Panc1 (cell line): ENCODE measurements at places on chromosomes 11 and 22.

GRCh38 chr11:134425413-134425812 is 13.4 kb upstream of the B3GAT1 start:
- DNase-seq, result no peak

- no peak for DNase-seq
Measured at GRCh38 chr11:11876458-11876857, 34.7 kb downstream of the USP47 start.

GRCh38 chr22:49626361-49627216 is 201.1 kb downstream of the BRD1 start:
- DNase-seq, result no peak

- DNase-seq, result no peak
Measured at GRCh38 chr11:66277471-66278362, at the start of gene CNIH2. CNIH2 (plus strand) TSS chr11:66278175; CDS start chr11:66278457, 282 bp downstream.

GRCh38 chr11:44943696-44944095 is 7.0 kb downstream of the TP53I11 start:
- DNase-seq, result no peak

DNA sequence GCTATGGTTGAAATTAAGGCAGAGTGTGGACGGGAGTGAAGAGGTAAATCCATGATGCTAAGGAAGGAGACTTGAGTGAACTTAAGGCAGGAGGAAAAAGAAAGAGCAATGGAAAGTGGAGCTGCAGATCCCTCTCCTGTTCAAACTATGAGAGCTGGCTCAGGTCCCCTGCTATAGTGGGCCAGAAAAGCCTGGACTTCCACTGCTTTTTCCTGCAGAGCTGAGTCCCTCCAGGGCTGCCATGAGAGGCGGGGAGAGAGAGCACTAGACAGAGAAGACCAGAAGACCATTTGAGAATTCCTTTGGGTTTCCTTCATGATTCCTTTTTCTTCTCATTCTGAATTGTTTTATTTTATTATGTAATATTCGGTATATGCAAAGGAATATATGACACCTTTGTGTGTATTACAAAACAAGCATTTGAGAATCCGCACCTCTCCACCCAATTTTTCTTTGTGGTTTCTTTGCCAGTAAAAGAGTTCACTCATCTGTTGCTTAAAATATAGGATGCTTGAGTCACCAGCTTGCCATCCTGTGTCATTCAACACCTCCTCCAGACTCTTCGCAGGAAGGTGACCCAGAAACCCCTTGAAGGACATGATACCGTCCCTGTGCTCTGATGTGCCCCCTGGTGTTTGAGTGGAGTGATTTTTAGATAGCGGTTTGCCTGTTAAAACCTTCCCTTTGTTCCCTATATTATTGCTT is 24.4 kb downstream of the SREBF2 start:
- DNase-seq, result peak; percentile 20

GRCh38 chr11:78744949-78745348 is 170.3 kb upstream of the NARS2 start:
- DNase-seq, result no peak

DNA sequence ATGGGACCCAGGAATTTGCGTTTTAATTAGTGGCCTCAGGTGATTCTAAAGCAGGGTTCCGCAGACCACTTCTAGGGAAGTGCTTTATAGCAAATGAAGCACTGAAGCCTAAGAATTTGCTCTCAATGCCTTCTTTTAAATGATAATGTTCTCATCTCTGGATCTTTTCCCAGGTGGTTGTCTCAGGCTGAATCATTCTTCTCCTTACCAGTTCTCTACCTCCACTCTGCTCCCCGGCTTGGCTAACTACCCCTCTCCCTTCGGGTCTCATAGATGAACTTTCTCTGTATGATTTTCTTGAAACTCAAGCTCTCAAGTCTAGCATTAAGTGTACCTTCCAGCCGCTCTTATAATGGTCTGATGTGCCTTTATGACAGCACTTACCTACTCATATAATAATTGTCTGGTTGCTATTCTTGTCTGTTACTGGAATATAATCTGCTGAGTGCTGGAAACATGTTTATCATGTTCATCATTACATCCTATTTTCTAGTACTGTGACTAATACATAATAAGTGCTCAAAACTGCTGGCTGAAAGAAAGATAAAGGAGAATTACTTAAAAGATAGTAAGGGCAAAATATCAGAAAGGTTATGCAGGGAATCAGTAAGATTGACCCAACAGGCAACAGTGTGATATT is 195.9 kb upstream of the SESN3 start:
- DNase-seq, result no peak

GRCh38 chr11:5204787-5205186 is 4.3 kb upstream of the OR51V1 start:
- peak; percentile 69 for DNase-seq

GRCh38 chr11:9681583-9682372 is 17.9 kb downstream of the SWAP70 start:
- no peak for DNase-seq

DNA sequence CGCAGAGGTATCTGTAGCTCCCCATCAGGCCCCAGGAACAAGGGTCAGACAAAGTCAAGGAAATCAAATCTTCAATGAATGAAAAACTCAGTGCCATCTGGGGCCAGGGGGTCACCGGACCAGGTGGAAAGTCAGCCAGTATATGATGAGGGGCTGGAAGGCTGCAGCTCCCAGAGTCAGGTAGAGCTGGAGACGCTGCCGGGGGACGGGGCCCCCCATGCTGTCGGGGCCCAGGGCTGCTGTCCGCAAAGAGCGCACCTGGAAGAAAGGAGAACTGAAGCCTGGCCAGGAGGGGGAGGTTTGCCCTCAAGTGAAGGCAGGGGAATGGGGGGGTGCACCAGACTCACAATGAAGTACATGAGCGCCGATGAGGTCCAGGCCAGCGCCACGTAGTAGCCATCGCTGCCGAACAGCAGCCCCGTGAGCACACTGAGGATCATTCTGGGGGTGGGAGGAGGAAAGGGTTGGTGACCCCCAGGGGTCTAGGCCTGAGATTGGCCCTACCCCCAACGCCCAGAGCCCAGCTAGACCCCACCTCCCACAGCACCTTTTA is 4.3 kb downstream of the YIF1A start:
- no peak for DNase-seq

DNA sequence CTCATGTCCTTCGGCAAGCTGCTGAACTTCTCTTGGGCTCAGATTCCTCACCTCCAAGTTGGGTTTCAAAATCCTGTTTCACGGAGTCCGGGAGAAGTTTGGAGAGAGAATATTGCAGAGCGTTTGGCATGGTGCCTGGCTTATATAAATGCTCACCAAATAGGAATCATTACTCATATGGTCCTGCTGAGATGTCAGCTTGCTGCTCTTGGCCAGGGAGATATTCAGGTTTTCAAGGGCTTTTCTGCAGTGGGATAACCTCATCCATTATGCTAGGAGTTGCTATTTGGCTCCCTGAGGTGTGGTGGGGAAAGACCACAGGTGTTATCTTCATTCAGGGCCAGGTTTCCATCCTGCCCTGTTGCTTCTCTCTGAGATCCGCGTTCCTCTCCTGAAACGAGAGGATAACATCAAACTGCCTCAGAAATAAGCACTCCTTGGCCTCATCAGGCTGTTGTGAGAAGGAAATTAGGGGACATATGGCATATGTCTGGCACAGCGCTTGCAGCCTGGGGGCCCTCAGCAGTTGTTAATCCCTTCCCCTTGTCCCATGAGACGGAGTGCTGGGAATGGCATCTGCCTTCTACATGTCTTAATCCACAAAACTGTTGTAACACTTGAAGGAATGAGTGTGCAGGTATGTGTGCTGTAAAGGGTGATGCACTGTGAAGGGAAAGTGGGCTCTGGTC is 29.9 kb upstream of the ACER3 start:
- DNase-seq, result no peak

DNA sequence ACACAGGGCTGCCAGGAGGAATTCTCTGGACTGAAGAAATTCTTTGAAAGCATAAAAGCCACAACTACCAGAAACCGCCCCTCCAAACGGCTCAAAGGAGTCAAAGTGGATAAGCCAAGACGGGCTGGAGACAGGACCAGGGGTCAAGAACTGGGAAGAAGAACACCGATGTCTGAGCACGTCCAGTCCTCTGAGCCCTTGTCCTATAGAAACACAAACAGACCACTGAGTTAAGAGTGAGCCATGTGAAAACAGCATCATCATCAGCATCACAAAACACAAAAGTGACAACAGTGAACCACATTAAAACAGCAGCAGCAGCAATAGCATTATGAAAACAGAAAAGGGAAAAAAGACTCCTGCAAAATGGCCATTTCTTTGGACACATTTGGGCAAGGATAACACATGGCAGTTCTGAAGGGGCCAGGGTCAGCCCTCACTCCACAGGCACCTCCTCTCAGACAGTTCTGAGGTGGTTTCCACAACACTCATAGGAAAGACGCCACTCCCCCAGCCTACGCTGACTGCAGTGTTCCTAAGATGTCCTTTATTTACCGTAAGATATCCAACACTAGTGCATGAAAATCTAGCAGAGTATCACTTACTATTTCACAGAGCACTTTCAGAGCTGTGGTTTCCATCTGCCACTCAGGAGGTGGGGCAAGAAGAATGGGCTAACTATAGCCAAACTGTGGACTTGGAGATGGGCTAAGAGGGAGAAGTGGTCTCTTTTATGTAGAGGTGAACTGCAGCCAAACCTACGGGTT is 28.6 kb upstream of the YPEL1 start:
- DNase-seq, result no peak

DNA sequence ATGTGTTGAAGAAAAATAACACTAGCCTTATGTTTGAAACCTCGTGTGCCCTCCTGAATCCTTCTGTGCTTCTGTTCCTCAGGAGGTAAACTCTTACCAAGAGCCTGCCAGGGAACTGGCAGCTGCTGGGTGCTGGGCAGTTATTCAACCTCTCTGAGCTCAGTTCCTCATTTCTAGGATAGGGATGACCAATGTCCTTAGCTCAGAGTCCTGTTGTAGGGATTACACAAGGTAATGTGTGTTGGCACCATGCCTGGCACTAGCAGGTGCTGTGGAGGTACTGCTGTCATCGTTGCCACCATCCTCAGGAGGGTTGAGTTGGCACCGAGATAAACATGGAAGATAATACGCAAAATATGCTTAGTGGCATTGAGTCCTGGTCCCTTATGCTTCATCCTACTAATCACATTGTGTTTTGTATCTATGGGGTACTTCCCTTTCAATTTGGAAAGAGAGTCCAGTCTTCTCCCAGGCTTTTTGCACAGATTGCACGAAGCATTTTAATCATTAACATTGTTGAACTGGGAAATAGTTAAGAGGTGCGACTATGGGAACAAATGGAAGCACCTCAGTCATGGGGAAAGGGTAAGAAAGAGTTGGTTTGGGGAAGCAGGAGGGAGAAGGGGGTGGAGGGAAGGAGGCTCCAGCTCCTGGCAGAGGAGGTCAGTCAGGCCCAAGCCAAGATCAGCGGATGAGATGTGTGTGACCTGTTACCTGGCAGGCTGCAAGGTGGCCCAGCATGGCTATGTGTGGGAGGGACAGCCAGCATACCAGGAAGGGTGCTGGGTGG is 56.7 kb downstream of the CABIN1 start:
- DNase-seq, result no peak

GRCh38 chr11:3944198-3944597 is 88.7 kb downstream of the STIM1 start:
- no peak for DNase-seq

DNA sequence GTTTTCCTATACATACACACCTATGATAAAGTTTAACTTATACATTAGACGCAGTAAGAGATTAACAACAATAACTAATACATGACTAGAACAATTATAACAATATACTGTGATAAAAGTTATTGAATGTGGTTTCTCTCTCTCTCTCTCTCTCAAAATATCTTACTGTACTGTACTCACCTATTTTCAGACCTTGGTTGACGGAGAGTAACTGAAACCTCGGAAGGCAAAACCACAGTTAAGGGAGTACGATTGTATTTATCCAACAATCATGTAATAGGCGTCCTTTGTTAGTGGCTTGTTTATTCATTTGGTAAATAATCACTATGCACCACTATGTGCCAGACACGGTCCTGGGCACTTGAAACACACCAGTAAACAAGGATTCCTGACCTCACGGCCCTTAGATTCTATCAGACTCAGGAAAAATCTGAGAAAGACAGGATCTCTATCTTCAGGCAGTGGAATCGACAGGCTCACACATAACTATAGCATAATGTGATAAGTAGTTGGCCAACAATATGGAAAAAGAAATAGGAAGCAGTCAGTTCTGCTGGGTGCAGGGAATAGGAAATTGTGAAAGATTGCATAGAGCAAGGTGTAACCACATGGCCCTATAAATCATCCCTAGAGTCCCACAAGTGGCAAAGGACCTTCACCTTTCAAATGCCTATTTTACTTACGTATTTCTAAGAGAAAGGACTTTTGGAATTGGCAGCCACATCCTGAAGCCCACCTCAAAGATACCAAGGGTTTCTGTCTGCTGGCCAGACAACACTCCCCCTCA is 12.0 kb downstream of the ETS1 start:
- DNase-seq, result no peak

GRCh38 chr11:14323118-14323676 is 35.8 kb downstream of the RRAS2 start:
- DNase-seq, result no peak

DNA sequence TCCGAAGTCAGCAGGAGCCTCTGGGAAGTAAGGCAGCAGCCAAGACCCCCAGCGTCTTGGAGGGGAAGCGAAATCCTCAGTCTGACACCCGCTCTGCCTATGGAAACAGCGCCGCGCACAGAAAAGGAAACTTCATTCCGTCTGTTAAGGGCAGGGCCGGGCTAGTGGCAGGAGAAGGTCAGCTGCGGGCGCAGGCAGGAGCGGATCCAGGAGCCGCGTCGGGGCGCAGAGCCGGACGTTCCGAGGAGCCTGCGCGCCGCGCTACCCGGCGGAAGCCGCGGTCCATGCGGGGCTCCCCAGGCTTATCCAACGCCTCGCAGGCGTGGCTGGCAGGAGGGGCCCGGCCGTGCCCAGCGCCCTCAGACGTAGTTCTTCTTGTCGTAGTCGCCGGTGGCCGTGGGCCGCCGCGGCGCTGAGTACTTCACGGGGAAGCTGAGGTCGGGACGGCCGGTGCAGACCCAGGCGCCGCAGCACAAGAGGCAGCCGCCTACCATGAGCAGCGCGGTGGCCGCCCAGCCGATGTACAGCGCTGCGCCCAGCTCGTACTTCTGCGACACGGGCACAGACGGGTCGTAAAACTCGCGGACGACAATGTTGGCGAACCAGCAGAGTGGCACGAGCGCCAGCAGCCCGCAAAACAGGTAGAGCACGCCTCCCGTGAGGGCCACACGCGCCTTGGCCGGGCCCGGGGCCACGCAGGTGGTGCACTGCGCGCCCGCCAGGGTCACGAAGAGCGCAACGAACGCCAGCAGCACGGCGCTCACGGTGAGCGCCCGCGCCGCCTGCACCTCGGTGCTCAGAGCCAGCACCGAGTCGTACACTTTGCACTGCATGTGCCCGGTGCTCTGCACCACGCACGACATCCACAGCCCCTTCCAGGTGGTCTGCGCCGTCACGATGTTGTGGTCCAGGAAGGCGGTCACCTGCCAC is 705 bp downstream of the CLDN5 start:
- no peak for DNase-seq
